ENCODE measurements at places on chromosomes 2 and 18.

GRCh38 chr2:127163921-127164320, 56.2 kb downstream of the CYP27C1 start:
- no peak for DNase-seq

DNA sequence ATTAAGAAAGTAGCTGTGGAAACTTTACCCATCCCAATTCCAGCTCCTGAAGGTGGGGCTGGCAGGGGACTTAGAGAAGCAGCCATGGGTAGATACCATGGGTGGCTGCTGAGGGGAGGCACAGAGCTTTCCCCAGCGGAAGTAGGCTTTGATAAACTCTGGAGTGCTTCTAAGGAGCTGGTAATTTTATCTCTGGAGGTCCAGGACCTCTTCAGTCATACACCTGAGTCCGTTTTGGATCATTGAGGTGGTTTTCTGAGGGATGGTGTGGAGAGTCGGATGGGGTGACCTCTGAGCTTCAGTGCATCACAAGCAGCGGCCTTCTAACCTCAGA, 36.7 kb upstream of the BMP10 start:
- DNase-seq: no peak

GRCh38 chr2:147174824-147175254, 670.0 kb upstream of the ACVR2A start:
- DNase-seq: no peak

- peak; percentile 94 for DNase-seq
Observed at GRCh38 chr2:120661551-120661950, 74.1 kb upstream of the GLI2 start.

- DNase-seq: no peak
Observed at GRCh38 chr2:59912042-59912441, 641.4 kb downstream of the BCL11A start.

GRCh38 chr18:75625966-75626365, 198.5 kb upstream of the SMIM21 start:
- no peak for DNase-seq

DNA sequence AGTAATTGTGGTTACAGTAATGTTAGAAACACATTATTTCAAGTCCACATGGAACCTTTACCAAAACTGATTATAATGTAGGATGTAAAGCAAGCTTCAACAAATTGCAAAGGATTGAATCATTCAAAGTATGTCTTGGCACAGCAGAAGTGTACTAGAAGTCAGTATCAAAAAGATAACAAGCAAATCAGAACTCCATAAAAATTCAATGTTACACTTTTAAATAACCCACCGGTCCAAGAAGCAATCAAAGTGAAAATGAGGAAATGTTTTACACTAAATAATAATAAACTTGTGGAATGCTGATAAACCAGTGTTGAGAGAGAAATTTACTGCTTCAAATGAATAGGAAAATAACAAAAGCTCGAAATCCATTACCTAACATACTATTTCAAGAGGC, 47.7 kb downstream of the TTC21B start:
- DNase-seq: no peak

- no peak for DNase-seq
Observed at GRCh38 chr18:22933966-22934423, 867 bp downstream of the RBBP8 start.

DNA sequence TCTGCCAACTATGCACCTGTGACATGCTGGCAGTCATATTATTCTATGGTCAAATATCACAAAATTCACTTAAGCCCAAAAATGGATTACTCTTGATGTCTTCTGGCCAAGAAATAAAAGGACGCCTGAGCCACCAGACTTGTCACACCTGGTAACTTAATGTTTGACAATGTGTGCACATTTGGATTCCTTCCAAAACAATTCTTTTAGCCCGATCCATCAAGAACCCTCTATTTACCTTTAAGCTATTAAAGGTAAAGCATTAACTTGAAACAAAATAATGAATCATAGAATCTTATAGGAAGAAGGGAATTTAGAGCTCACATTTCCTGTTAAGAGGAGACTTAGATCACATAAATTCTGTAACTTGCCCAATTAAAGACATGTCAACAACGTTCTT, 46.5 kb upstream of the NFU1 start:
- DNase-seq: peak; percentile 29

- DNase-seq: no peak
Observed at GRCh38 chr18:40789286-40789685, 1165.7 kb upstream of the PIK3C3 start.

DNA sequence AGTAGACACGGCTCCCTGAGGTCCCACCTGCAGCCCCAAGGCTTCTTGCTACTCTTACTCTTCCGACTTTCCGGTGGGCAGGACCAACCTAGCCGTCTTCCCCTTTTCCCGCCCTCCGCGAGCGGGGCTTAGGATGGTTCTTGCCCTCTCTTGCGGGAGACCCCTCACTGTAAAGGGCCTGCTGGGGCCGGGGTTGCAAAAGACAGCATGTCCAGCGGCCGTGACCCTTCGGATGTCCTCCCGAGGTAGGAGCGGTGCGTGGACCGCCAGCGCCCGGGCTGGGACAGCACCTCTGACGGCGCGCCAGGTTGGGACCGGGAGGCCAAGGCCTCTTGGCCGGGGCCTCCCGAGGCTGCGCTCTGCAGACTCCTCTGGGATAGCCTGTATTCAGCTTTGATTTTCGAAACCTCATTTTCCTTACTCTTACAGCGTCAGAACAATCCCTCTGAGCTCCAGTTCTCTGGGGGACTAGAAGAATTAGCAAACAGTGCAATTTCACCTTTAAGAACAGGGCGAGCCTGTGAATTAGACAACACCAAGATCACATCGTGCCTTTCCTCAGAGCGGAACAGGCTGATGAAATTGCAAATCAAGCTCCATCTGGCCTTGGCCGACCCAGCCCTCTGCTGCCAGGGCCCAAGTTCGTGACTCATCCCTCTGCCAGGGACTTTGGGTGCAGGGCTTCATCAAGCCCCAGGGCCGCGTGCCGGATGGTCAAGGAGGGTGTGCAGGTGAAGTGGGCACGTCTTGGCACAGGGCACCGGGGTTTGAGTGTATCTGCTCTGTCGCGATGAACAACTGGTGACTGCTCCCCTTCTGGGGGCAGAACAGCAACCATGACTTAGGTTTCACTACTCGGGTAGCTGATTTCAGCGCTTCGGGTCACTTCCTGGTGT, 777 bp downstream of the MOCOS start:
- no peak for DNase-seq

DNA sequence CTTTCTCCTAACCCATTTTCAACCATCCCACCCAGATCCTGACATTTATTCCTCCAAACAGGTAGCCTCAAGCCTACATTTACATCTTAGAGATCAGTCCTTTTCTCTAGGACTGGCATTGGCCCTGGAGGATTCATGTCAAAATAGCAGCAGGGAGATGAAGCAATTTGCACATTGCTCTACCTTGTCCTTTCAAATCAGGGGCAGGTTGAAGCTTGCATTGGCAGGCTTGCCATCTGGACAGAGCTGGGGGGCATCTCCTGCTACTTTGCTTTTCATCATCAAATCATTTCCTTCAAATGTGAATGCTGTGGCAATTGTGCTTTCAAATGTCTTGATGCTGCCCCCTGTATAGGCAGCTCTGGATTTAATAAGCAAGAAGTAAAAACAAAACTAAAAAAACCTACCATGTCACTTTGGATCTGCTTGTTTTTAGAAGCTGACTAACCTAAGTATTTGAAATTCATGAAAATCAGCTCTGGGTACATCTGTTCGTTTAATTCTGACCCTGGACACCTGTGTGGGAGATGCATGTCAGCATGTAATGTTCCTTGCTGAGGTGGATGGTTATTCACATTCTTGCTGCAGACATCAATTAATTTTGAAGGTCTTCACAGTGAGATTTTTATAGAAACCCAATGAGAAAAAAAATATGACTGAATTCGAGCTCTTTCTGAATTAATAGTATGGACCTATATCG, 47.9 kb downstream of the KIF5C start:
- DNase-seq: no peak

DNA sequence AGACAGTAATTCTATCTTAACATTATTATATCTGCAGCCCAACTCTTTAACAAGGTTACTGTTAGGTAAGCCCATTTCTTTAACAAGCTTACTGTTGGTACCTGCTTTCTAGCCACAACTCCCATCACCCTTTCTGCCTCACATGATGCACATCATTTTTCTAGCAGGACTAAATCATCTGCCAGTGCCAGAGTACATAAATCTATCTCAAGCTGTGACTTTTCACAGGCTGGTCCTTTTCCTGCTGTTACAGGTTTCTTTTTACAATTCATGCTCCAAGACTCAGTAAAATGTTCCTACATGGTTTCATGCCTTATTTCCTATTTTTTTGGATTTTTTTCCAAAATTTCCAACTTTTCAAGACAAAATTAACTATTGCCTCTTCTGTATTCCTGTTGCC, 30.4 kb upstream of the ZC3H15 start:
- DNase-seq: no peak
